ENCODE measurements at places on chromosomes 2 and 18.

DNA sequence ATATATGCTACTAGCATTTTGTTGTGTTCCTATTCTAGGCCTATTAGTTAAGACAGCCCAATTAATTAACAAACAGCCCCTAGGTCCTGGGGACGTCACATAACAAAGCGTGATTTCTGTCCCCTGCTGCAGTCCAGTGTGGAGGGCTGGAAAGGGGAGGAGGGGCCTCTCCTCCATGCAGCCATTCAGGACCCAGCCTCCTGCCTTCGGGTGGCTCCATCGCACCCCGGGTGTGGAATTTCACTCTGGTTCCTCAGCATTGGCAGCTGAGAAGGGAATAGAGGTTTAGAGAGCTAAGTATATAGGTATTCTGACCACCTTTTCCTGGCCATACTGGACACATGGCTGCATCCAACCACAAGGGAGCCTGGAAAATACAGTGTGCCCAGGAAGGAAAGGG is 42.4 kb downstream of the MC2R start:
- H3K4me3 ChIP-seq: no peak overlapping the region
- H3K27me3 ChIP-seq: peaks cover 56% of the 10 kb centered on the region

DNA sequence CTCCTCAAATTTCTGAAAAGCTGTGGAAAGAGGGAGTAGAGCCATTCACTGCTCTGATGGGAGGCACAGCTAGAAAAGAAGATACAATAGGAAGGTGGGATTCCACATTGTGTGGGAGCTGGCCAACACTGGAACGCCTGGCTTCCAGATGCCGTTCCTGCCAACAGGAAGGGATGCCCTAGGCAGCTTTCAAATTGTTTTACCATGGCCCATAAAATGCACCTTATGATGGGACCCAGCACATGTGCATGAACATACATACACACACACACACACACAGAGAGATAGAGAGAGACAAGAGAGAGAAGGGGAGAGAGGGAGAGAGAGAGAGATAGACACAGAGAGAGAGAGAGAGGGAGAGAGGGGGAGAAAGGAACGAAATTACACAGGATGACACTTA is 86.1 kb upstream of the BZW1 start:
- H3K4me3 ChIP-seq: no peak overlapping the region
- H3K4me1 ChIP-seq: peaks cover 11% of the 10 kb centered on the region
- no peak overlapping the region for H3K27ac ChIP-seq
- DNase-seq: no peak
- H3K36me3 ChIP-seq: no peaks in the 10 kb centered on the region
- peaks cover 40% of the 10 kb centered on the region for H3K27me3 ChIP-seq

- DNase-seq: no peak
- peaks cover 7% of the 10 kb centered on the region for H3K27me3 ChIP-seq
- no peaks in the 10 kb centered on the region for H3K4me1 ChIP-seq
- H3K27ac ChIP-seq: no peak overlapping the region
- no peak overlapping the region for H3K4me3 ChIP-seq
- H3K36me3 ChIP-seq: no peaks in the 10 kb centered on the region
Observed at GRCh38 chr2:182078988-182079602, 93.4 kb downstream of the PPP1R1C start.

DNA sequence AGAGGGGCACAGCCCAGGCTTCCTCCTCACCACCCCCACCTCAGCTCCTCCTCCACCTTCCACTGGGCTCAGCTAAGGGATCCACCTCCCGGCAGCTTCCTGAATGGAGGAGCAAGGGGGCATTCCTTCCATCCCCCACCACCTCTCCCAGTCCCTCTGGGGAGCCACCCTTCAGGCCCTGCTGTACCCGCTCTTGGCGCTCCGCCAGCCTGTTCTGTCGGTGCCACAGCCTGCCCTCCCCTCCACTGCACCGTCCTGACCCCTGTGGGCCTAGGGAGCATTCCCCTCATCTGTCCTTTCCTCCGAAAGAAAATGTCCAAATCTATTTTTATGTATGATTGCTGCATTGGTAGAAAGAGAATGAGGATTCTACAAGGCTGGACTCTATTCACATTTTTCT is 59.9 kb downstream of the KIF1A start:
- no peaks in the 10 kb centered on the region for H3K36me3 ChIP-seq
- H3K27ac ChIP-seq: peak overlapping the region; percentile 71
- H3K4me1 ChIP-seq: peaks cover 74% of the 10 kb centered on the region
- no peak overlapping the region for H3K4me3 ChIP-seq

- no peak overlapping the region for H3K4me3 ChIP-seq
- no peaks in the 10 kb centered on the region for H3K27me3 ChIP-seq
- H3K27ac ChIP-seq: peak overlapping the region; percentile 73
- H3K4me1 ChIP-seq: no peaks in the 10 kb centered on the region
Observed at GRCh38 chr2:32074134-32074506, 10.8 kb downstream of the SPAST start.

- peaks cover 3% of the 10 kb centered on the region for H3K27me3 ChIP-seq
- H3K27ac ChIP-seq: no peak overlapping the region
- H3K36me3 ChIP-seq: no peaks in the 10 kb centered on the region
- H3K4me1 ChIP-seq: peaks cover 7% of the 10 kb centered on the region
- H3K4me3 ChIP-seq: no peak overlapping the region
Observed at GRCh38 chr18:70246061-70246466, 40.6 kb upstream of the RTTN start.

DNA sequence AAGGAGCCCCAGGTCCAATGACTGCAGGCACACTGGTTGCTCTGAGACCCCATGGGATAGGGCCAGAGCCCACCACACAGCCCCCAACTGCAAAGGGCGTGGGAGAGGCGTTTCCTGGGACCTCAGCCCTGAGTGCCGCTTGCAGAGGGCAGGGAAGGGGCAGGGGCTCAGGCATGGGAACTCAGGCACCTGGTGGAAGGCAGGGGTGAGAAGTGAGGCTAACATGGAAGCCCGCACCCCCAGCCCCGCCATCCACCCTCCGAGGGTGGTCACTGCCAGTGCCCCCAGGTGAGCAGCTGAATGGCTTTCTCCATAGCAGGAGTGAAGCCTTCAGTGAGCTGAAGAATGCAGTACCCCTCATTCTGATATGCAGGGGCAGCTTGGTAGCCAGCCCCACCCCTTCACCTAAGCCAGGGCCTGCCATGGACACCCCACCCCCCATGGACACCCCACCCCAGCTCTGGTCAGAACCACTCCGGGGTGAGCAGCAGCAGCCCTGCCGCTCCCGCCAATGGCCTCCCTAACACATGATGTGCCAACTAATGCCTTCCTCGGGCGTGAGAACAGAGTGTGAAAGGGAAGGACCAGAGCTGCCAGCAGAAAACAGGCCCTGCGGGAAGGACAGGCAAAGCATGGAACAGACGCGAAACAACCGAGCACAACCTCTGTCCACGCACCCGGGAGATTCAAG is 6.6 kb downstream of the KIF1A start:
- H3K27me3 ChIP-seq: peaks cover 34% of the 10 kb centered on the region
- peaks cover 13% of the 10 kb centered on the region for H3K36me3 ChIP-seq
- H3K4me3 ChIP-seq: no peak overlapping the region

DNA sequence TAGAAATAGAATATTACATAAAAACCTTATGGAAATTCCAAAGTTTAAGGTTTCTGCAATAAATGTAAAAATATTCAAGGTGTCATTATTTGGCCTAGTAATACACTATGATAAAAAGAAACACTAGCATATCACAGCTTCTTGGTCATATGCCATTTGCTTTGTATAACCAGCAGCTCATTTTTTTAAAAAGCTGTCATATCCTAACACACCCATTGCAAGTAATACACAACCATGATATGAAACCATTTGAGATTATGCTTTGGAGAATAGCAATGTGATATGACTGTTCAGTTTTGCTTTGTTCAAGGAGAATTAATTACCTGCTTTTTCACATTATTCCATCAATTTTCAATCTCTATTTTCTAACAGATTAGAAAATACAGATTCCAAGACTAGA is 149.0 kb downstream of the IKZF2 start:
- H3K36me3 ChIP-seq: no peaks in the 10 kb centered on the region
- no peaks in the 10 kb centered on the region for H3K4me1 ChIP-seq
- DNase-seq: no peak
- H3K27ac ChIP-seq: no peak overlapping the region
- H3K27me3 ChIP-seq: no peaks in the 10 kb centered on the region
- H3K4me3 ChIP-seq: no peak overlapping the region

GRCh38 chr18:51164342-51164741 is 33.1 kb downstream of the MEX3C start:
- no peak for DNase-seq
- H3K4me3 ChIP-seq: no peak overlapping the region
- no peak overlapping the region for H3K27ac ChIP-seq

GRCh38 chr18:54453996-54454395 is 96.3 kb downstream of the C18orf54 start:
- H3K36me3 ChIP-seq: no peaks in the 10 kb centered on the region
- H3K4me1 ChIP-seq: no peaks in the 10 kb centered on the region
- no peak overlapping the region for H3K4me3 ChIP-seq
- peaks cover 5% of the 10 kb centered on the region for H3K27me3 ChIP-seq
- H3K27ac ChIP-seq: no peak overlapping the region

DNA sequence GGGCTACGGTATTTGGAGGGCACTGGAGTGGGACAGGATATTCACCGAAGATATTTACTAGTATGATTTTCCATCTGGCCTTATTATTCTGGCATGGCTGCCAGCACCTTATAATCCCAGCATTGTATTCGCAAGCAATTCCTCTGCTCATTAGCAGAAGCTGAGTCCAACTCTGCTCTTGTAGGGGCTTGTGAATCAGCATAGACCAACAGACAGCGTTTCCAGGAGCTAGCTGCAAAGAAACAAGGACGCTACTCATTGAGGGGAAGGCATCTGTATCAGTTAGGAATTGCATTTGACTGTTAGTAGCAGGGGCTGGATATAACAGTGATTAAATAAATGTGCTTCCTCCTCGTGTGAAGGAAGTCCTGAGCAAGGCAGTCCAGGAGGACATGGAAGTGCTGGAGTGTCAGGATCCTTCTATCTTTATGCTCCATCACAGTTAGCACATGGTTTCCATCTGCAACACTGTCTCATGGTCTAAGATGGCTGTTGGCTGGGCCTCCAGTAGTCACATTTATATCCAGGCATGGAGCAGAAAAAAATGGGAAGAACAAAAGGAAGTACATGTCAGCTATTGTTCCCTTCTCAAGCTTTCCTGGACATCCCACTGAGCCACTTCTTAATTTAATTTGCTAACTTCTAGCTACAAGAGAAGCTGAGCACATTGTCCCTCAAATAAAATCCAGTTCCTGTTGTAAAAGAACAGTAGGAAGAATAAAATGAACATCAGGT is 214.1 kb downstream of the C1D start:
- DNase-seq: no peak
- peaks cover 62% of the 10 kb centered on the region for H3K4me1 ChIP-seq
- H3K27ac ChIP-seq: no peak overlapping the region
- H3K4me3 ChIP-seq: no peak overlapping the region

DNA sequence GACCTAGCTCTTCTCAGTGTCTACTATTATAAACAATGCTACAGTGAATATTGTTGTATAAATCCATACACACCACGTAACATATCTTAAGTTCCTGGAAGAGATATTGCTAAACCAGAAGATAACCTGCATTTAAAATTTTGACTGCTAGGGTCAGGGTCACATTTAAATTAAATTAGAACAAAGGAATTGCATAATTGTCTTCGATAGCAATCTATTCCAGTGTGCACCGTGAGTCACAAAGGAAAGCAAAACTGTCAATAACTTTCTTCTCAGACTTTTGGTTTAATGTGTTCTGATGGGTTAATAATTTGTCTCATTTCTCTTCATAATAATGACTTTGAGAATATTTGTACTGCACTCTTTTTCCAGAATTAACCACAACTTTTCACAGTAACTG is 4.2 kb downstream of the GEN1 start:
- peaks cover 36% of the 10 kb centered on the region for H3K4me1 ChIP-seq
- peak overlapping the region; percentile 20 for H3K27ac ChIP-seq
- no peaks in the 10 kb centered on the region for H3K27me3 ChIP-seq
- no peak for DNase-seq

GRCh38 chr2:210440206-210440605 is 36.4 kb downstream of the LANCL1 start:
- H3K36me3 ChIP-seq: peaks cover 61% of the 10 kb centered on the region
- DNase-seq: no peak
- H3K27ac ChIP-seq: no peak overlapping the region
- H3K27me3 ChIP-seq: no peaks in the 10 kb centered on the region

DNA sequence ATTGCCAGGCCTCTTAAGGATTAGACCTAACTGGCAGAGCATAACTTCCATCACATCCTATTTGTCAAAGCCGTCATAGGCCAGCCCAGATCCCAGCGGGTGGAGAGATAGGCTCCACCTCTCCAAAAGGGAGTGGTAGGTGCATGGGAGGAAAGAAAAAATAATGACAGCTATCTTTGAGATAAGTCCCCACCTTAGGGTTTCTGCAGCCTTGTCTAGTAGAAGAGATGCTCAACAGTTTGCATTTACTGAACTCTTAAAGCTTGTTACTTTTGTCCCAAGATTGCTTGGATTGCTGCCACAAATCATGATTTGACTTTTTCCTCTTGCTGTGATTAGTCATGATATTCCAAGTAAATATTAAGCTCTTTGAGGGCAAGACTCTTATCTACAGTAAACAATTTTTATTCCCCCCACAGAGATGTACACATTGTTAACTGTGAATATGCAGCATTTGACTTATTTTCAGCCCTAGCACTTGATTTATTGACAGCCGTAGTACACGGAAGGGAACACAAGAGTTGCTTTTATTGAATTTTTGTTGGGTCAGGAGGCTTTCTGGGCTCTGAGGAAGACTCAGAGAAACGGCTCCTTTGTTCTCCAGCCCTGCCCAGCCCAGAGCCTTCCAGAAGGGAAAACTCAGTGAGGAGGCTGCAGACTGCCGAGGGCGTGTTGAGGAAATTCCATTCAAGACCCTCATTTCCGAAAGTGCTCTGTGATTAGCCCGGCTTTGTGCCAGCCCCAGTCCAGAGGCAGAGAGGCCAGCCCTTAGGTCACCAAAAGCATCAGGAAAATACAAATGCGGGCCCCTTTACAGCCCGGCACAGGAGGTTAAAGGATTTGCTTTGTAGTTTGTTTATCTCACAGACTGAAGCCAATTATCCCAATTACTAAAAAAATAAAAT is 75.5 kb upstream of the ZNF532 start:
- no peaks in the 10 kb centered on the region for H3K36me3 ChIP-seq
- H3K27me3 ChIP-seq: peaks cover 6% of the 10 kb centered on the region
- peak overlapping the region; percentile 98 for H3K27ac ChIP-seq
- DNase-seq: peak; percentile 33
- peak overlapping the region; percentile 23 for H3K4me3 ChIP-seq

DNA sequence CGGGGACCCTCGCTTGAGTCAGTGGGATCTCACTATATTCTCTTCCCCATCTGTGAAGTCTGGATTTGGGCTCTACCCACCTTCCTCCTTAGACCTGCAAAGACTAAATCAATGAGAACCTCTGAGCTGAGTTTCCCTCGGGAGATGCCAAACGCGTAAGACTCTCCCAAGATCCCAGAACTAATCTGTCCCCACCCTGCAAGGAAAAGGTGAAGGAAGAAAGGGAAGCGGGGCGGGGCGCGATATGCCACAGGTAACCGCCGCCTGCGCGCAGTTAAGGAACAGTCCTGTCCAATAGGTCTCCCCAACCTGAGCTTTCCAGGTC is 780 bp downstream of the SRD5A2 start:
- H3K4me3 ChIP-seq: peak overlapping the region; percentile 72
- H3K27me3 ChIP-seq: peaks cover 82% of the 10 kb centered on the region
- no peaks in the 10 kb centered on the region for H3K36me3 ChIP-seq
- no peak for DNase-seq

GRCh38 chr18:21303895-21304294 is 61.9 kb downstream of the GREB1L start:
- DNase-seq: no peak

GRCh38 chr18:36582988-36583745 is 245.6 kb downstream of the TPGS2 start:
- peaks cover 33% of the 10 kb centered on the region for H3K36me3 ChIP-seq
- peaks cover 10% of the 10 kb centered on the region for H3K27me3 ChIP-seq
- H3K4me1 ChIP-seq: peaks cover 43% of the 10 kb centered on the region
- DNase-seq: peak; percentile 11
- no peak overlapping the region for H3K4me3 ChIP-seq
